ENCODE measurements at places on chromosomes 3 and 15.

GRCh38 chr3:45468326-45468725 lies 80.0 kb downstream of the LARS2 start:
- no peak for DNase-seq

DNA sequence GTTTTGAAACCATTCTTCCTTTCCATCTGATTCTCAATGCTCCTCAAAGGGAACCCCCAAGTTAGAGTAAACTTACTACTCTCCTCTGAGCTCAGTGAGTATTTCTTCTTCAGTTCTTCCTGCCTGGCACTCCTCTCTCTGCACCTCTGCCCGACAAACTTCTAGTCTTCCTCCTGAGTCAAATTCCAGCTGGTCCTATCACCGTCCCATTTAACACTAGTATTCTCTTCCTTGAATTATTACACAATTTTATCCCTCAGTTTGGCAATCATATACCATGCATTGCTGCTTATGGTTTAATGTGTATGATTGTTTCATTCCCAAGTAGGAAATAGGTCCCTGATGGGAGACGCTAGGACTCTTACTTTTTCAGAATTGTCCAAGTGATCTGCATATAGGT lies 279.7 kb downstream of the MECOM start:
- DNase-seq: no peak

DNA sequence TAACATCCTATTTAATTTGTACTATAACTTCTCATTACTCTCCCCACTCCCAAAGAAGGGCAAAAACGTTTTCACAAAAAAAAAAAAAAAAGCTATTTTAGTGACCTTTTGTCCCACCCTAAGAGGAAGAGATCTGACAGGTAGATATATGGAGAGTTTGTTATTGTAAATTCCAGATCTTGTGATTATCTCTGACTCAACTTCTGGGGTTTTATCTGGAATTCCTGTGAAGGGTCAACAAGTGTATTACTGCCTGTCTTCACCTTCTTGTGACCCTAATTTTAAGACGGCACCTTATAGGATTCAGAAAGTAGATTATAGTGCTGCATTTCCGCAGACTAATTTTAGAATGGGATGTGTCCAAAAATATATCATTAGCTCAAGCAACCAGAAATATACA lies 205.9 kb upstream of the CDIN1 start:
- DNase-seq: no peak

- no peak for DNase-seq
Measured at GRCh38 chr15:72911626-72912025, 128.1 kb upstream of the ADPGK start.

DNA sequence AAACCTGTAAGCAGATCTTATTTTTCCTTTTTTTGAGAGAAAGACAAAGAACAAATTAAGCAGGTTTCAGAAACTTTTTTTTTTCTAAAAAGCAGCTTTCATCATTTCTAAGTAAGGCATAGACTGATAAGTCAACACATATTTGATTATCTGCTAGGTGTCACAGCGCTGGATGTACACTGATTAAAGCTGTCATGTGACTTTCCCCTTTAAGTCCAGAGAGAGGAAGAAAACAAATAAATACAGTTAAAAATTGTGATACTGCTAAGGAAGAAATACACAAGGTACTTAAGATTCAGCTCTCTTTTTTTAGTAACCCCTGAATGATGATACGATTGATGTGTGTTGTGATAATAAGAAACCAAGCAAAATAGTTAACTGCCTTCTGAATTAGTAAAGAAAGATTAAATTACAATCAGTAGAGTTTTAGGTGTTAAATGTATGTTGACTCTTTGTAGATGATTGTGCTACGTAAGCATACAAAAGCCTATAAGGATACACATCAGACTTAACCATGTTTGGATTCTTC lies 2.8 kb downstream of the GLCE start:
- no peak for DNase-seq

- no peak for DNase-seq
Measured at GRCh38 chr15:58929891-58930416, 3.5 kb downstream of the SLTM start.

GRCh38 chr3:86563400-86563970 lies 427.5 kb downstream of the VGLL3 start:
- no peak for DNase-seq

DNA sequence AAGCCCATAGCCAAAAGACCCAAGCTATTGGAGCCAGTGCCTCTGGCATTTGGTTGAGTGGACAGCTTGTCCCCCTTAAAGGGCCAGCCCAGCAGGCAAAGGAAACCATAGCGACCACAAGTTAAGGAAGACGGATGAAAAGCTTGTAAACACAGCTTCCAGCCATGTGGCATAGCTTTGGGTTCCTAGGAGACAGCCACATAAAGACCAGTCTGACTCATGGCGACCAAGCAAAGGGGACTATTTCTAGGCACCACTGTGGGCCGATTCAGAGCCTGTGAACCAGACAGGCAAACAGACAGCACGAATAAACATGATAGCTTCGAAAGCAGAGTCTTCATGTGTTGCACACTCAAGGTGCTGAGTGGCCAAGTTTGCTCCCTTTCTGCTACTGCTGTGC lies 30.5 kb upstream of the SRGAP3 start:
- DNase-seq: no peak

- no peak for DNase-seq
Measured at GRCh38 chr15:70533931-70534742, 229.2 kb downstream of the UACA start.

Data from activated CD4-positive, alpha-beta T cell treated with anti-CD3 and anti-CD28 coated beads for 36 hours (primary cell).